ENCODE measurements at places on chromosomes 3 and 15.

DNA sequence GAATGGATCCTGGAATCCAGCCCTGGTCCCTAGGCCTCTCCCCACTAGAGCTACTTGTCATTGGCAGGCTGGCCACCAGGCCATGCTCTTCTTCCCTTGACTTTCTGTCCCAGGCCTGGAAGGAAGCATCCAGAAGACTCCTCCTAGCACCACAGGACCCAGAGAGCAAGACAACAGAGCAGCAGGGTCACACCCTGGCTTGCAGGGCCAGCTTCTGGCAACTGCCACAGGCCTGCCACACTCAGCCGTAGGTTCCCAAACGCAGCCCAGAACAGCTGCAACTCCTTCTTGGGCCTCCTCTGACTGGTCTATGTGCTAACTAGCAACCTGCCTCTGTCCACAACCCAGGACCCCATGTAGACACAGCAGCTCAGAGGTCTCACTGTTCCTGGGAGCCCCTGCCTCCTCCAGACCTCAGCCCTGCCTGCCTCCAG lies 36.8 kb upstream of the RPL32 start:
- no peak for DNase-seq

DNA sequence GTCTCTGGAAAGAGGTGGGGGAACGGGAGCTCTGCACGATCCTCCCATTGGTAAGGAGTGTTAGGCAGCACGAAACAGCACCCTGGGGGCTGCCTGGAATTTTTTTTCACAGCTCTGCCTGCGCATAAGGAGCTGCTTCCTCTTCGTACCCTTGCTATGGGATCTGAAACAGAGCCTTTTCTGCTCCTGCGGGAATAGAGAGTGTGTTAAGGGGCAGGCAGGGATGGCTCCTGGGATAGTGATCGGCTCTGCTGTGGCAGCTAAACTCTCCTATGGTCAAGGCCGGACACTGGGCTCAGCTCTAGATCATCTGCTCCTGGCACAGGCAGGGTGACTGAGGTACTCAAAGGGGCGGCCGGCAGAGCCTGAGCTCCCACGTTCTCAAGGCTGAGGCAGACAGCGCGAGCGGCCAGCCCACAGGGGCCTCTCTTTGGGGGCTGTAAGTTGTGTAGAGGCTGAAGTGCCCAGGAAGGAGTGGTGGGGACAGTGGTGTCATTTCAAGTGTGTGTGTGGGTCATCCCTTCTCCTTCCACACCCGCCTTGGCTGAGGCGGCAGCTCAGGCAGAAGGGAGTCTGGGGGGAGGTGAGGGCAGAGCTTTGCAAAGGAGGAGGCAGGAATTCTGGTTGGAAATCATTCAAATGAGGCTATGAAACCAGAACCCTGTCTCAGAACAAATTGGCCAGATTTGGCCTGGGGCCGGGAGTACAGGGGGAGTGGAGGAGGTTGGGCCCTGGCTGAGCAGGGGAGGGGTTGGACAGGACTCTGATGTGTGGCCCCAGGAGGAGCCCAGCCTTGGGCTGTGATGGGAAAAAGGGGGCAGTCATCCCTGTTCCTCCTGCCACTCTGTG lies 31.0 kb downstream of the EPHB3 start:
- no peak for DNase-seq

GRCh38 chr3:14616606-14617507 lies 34.7 kb upstream of the CCDC174 start:
- no peak for DNase-seq

DNA sequence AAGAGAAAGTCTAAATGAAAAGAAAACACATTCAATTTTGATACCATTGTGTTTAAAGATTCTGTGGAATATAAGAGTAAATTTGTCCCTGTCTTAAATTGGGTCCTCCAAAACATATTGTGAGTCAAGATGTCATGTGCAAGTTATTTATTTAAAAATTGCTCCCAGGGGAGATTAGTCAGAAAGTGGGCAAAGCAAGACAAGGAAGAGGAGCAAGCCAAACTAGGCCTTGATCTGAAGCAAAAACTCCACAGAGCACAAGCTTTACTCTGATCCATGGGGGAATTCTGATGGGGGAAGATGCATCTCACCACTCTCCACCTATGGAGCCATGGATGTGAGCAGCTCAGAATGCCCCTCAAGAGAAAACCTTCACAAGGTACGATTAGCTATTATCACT lies 342.8 kb upstream of the IL12A start:
- no peak for DNase-seq

DNA sequence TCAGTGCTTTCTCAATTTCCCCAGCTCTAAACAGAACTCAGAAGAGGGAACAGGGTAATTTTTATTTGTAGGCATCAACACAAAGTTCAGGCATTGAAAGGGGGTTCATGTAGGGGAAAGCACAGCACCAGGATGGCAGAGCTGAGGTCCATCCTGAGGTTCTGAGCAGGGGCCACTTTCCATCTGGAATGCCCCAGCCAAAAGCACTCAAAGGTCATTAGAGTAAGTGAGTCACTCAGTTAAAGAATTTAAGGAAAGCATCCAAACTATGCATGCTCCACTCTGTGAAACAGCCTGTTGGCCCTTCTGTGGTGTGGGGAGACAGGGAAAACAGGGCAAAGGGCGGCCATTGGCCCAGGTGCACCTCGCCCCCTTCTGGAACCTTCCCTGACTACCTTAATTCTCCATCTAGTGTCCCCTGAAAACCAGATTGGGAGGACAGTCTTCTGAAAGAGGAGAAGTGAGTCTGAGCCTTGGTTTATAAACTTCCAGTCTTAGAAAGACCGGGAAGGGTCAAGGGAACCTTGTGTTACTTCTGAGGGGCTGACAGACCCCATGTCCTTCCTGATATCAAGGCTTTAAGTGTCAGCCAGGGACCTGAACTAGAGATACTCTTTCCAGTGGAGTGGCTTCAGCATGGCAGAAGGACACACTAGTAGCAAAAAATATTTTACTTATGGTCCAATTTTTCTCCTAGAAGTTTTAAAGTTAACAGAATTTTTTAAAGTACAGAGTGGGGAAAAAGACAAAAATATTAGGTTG lies 133.3 kb downstream of the MYLK start:
- no peak for DNase-seq

DNA sequence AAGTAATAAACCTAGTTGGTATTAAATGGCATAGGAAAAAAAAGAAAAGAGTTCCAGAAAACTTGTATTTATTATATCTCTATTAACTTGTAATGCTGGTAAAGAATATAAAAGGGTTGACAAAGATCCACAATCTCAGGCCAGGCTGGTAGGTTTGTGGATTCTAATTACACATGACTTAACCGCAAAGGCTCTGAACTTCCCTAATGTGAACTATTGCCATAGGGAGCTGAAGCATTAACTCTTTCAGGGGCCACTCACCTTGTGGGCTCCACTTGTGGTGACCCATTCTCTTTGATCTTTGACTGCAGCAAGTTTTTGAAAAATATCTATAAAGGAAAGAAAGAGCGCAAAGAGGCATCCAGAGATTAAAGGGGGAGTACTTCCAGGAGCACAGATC lies 58.5 kb downstream of the NEK10 start:
- no peak for DNase-seq

- DNase-seq, result no peak
Observed at GRCh38 chr3:81716870-81717509, 44.5 kb downstream of the GBE1 start.

DNA sequence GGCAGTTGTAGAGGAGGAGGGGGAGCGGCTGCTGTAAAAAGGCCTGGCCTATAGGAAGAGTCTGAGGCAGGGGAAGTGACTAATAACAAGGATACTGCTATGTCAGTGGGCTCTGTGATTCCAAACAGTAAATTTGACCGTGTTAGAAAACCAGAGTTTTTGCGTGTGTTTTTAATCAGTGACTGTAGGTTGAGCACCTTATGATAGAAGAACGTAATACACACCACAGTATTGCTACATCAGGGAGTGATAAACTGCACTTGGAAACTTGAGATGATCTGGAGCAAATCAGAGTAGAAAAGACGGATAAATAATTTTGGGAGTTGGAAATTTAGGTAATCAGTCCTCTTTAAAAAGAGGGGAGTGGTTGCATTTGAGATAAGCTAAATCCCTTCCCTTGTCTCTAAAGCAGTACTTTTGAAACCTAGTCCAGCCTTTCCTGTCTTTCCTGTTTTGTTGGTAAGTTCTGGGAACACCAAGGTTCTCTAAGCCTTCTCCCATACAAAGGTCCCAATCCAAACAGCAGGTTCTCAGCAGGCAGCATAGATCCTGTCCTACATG lies 130.5 kb upstream of the NR2E3 start:
- DNase-seq, result no peak

DNA sequence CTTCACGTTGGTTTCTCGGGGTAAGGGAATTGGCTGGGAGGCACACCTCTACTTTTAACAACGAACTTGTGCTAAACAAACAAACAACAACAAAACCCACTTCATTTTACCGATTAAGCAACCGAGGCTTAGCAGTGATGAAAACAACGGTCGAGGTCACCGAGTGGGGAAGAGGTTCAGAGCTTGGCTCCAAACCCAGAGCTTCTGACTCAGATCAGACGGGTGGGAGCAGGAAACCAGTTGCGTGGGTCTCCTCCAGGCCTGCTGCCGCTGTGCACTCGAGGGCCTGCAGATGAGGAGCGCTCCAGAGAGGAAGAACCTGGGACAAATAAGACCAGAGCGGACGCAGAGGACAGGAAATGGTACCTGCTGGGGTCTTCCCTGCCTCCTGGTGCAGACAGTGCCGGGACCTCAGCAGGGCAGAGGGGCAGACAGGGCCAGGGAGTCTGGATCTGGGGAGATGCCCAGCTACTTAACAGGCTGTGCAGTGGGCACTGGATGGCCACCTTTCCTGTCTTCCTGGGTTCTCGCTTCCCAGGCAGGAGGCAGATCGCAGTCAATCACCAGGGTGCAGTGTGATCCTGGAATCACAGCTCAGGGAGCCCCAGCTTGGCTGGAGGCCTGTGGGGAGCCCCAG lies 99.0 kb upstream of the MEF2A start:
- DNase-seq, result no peak

DNA sequence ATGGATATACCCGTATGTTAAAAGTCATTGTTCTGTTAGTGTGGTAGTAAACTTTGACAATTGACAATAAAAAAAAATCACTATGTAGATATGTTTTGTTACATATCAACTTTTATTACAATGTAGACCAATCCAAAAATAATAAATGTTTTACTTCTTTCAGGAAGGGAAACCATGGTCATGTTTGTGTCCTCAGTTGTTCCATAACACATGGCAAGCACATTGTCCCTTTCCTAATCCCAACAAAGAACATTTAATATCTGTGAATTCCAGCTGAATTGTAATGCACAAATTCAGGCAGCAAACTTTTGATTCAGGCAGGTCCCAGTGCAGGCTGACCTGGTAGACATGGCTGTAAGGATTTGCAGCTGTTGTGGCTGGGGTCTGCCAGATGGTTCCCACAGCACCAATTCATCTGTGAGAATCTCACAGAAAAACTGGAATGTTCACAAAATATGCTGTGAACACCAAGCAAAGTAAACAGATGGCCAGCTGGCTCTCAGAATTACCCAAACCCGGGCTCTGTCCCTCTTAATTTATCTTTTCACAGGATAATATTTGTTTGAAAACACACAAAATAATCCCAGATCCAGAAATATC lies 1.9 kb upstream of the SPG21 start:
- DNase-seq, result no peak

- DNase-seq, result no peak
Observed at GRCh38 chr3:28743271-28743670, 394.6 kb upstream of the AZI2 start.

- DNase-seq, result no peak
Observed at GRCh38 chr3:70342149-70342548, 29.7 kb upstream of the MDFIC2 start.

GRCh38 chr3:171393032-171393744 lies 67.0 kb downstream of the TNIK start:
- no peak for DNase-seq

DNA sequence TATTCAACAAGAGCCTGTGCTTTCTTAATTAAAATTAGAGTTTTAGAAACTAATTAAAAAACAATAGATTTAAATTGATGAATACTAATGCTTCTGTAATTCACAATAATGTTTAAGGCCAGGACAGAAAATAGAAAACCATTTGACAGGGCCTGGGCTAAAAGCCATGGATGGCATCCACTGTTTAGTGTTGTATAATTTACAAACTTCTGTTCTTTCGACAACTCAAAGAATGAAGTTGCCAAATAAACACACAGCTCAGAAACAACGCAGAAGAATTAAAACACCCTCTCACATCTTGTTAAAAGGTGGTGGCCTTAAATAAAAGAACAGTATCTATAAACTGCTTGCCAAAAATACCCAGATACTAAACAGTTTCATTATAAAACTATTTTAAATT lies 347.5 kb downstream of the MECOM start:
- DNase-seq, result no peak

GRCh38 chr15:64349375-64349774 lies 6.6 kb downstream of the CSNK1G1 start:
- DNase-seq, result no peak

- no peak for DNase-seq
Observed at GRCh38 chr3:15399970-15400369, 27.4 kb downstream of the METTL6 start.

GRCh38 chr15:69719527-69720240 lies 267.1 kb downstream of the RPLP1 start:
- no peak for DNase-seq

GRCh38 chr3:44342176-44342790 lies 3.7 kb downstream of the TCAIM start:
- DNase-seq, result no peak

DNA sequence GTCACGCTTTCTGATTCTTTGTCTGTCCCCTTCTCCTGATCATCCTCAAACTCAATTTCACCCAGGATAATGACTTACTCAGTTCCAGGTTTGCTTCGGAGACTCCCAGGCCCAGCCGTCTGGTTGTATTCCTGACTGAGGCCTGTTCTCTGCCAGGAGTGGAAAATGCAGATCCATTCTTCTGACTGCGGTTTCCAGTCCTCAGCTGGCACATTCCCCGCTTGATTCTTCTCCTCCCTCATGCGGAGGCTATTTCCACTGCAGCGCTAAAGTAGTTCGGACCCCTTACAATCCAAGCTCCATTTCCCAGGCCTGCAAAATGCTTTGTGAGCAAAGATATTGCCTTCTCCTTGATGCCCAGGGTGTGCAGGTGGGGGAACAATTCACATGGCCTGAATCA lies 47.2 kb upstream of the GALNT15 start:
- DNase-seq, result no peak

- DNase-seq, result no peak
Observed at GRCh38 chr3:127991681-127992080, 60.6 kb upstream of the SEC61A1 start.

DNA sequence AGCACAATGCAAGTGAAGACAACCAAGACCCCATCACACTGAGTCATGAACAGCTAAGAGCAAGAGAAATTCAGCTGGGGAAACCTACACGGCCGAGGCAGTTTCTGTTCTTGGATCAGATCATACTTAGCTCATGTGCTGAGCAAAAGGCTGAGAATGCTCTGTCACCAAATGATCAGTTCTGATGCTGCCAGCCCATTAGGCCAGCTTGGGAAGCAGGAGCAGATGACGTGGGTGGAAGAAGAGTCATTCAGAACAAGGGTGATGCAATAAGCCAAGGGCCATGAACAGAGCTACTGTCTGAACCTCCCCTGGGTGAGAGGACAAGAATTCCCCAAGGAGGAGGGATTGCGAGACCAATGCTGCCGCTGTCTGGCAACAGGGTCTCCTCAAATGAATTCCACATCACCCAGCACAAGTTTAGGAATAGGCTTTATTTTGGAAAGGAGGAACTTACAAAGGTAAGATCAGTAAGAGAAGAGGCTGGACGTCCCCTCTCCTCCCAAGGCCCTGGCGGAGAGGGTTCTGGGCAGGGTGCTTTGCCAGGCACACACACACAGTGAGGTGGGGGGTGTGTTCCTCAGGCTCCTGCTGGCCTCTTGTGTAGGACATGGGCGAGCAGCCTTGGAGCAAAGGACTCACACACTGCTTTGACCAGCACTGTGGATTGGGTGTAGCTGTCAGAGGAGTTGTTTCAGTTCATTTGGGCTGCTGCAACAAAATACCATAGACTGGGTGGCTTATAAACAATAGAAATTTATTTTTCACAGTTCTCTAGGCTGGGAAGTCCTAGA lies 65.6 kb upstream of the CTXND1 start:
- DNase-seq, result no peak

All from cortex of kidney (tissue), 1 donor.